Amniotic epithelial cell (primary cell): ENCODE measurements at places on chromosomes 5 and 9.

- no peak for DNase-seq
Measured at GRCh38 chr9:137431416-137431931, 8.3 kb downstream of the NOXA1 start.

DNA sequence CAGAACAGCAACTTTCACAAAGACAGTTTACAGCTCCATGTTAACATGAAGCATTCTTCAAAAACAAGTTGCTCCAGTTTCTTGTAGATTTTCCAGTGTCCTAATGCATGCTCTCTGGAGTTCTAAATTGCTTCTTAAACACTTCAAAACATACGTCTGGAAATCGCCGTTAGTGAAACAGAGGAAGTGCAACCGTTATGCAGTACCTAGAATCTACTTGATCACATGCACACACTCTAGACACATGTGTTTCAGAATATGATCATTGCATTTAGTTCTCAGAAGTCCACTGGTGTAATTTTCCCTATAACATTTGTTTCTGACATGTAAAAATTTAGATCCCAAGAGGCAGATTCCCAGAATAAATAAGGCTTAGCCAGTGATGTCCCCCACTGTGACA, 41.1 kb upstream of the RUFY1 start:
- no peak for DNase-seq

DNA sequence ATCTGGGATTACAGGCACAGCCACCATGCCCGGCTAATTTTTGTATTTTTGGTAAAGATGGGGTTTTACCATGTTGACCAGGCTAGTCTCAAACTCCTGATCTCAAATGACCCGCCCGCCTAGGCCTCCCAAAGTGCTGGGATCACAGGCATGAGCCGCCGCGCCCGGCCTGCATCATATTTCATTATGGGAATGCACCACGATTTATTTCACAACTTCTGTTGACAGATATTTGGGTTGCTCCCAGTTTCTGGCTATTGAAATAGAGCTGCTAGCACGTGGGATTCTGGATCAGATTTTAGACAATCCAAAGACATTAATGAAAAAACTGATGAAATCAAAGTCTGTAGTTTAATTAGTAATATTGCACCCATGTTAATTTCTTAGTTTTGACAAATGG, 48.4 kb upstream of the FUBP3 start:
- DNase-seq: peak; percentile 69

- DNase-seq: no peak
Measured at GRCh38 chr9:135778421-135778820, 76.4 kb downstream of the KCNT1 start.
